Bladder microvascular endothelial cell (primary cell): ENCODE measurements at places on chromosomes 2 and 18. TPM values are rescaled to one million over a fixed set of nuclear protein-coding genes. Genes with fewer than 3 reads are reported as not detected.

FOXI3 gene
- total RNA-seq = not detected in 2 replicates

PIEZO2 gene
- total RNA-seq = 0.49 and 270 TPM in 2 replicates

IL1R1 gene
- 5.3 and 15.3 TPM in 2 replicates for total RNA-seq

C2orf78 gene
- not detected in 2 replicates for total RNA-seq

EHD3 gene
- 5.2 and 6.7 TPM in 2 replicates for total RNA-seq

MALL gene
- total RNA-seq = 23.1 and 47.9 TPM in 2 replicates

TGFBRAP1 gene
- total RNA-seq = 19.6 and 66.3 TPM in 2 replicates

PRKAG3 gene
- not detected in 2 replicates for total RNA-seq

AQP12B gene
- not detected in 2 replicates for total RNA-seq

TMEM178A gene
- 0.32 TPM in 1 of 2 replicates, not detected in the other for total RNA-seq

FNDC4 gene
- total RNA-seq = 11.6 and 14.6 TPM in 2 replicates

CHST10 gene
- 7.2 and 7.4 TPM in 2 replicates for total RNA-seq

LIMS4 gene
- 14.7 and 42.7 TPM in 2 replicates for total RNA-seq

UBXN4 gene
- total RNA-seq = 43.2 and 86.5 TPM in 2 replicates

CCDC178 gene
- total RNA-seq = 1.4 and 3.9 TPM in 2 replicates

GEN1 gene
- 7.1 and 13.8 TPM in 2 replicates for total RNA-seq

ZSWIM2 gene
- total RNA-seq = 0.13 TPM in 1 of 2 replicates, not detected in the other

BCL2 gene
- 0.49 and 3.1 TPM in 2 replicates for total RNA-seq

BOK gene
- total RNA-seq = 34.8 and 102 TPM in 2 replicates

PROC gene
- not detected in 2 replicates for total RNA-seq

LBX2 gene
- 1.3 and 1.9 TPM in 2 replicates for total RNA-seq

ABHD1 gene
- 0.06 TPM in 1 of 2 replicates, not detected in the other for total RNA-seq

CDK15 gene
- not detected in 2 replicates for total RNA-seq

TRIM43 gene
- total RNA-seq = not detected in 2 replicates

HOXD10 gene
- total RNA-seq = 0.49 and 3.3 TPM in 2 replicates

CD207 gene
- 0.16 TPM in 1 of 2 replicates, not detected in the other for total RNA-seq

HADHA gene
- 142 and 186 TPM in 2 replicates for total RNA-seq

SRD5A2 gene
- not detected in 2 replicates for total RNA-seq

MTERF4 gene
- total RNA-seq = 16.8 and 48.6 TPM in 2 replicates

LRRTM1 gene
- not detected in 2 replicates for total RNA-seq

GPAT2 gene
- total RNA-seq = 11.3 and 13.9 TPM in 2 replicates

EIF2AK3 gene
- 18.5 and 38.7 TPM in 2 replicates for total RNA-seq

SCN2A gene
- under 0.01 TPM in 2 replicates for total RNA-seq

AKAIN1 gene
- not detected in 2 replicates for total RNA-seq

SERPINB4 gene
- 0.65 TPM in 1 of 2 replicates, not detected in the other for total RNA-seq

GREB1 gene
- 0.06 TPM in 1 of 2 replicates, not detected in the other for total RNA-seq

PLCD4 gene
- 0.32 and 1.5 TPM in 2 replicates for total RNA-seq

CABLES1 gene
- total RNA-seq = 9.7 and 52.2 TPM in 2 replicates

GAD1 gene
- 0.16 and 0.38 TPM in 2 replicates for total RNA-seq

LINC00305 gene
- total RNA-seq = not detected in 2 replicates

MOGAT1 gene
- total RNA-seq = not detected in 2 replicates

FAHD2B gene
- 4.4 and 6.7 TPM in 2 replicates for total RNA-seq

CLEC4F gene
- total RNA-seq = 0.13 and 0.16 TPM in 2 replicates

TMEM18 gene
- 6.5 and 18.6 TPM in 2 replicates for total RNA-seq

METTL5 gene
- total RNA-seq = 29.0 and 35.6 TPM in 2 replicates

ADAM23 gene
- total RNA-seq = 1.1 and 3.2 TPM in 2 replicates

TUBA3D gene
- not detected in 2 replicates for total RNA-seq

PLEK gene
- 0.06 and 0.16 TPM in 2 replicates for total RNA-seq

CAVIN2 gene
- 170 and 293 TPM in 2 replicates for total RNA-seq

ROCK1 gene
- 26.1 and 50.0 TPM in 2 replicates for total RNA-seq

FAM161A gene
- total RNA-seq = 0.97 and 1.8 TPM in 2 replicates
